ENCODE measurements at places on chromosomes 5 and 9.

GRCh38 chr9:83238871-83239640 is 176.1 kb upstream of the RASEF start:
- no peak for DNase-seq

- no peak for DNase-seq
These were observed 52.8 kb upstream of the RAI14 start for GRCh38 chr5:34603378-34603777.

- no peak for DNase-seq
These were observed 735 bp downstream of the ECPAS start for GRCh38 chr9:111483439-111483857.

- no peak for DNase-seq
These were observed 261.5 kb upstream of the PCSK5 start for GRCh38 chr9:75628952-75629351.

GRCh38 chr5:133285583-133286021 is 233.8 kb downstream of the HSPA4 start:
- DNase-seq: no peak

GRCh38 chr5:19240170-19240569 is 747.8 kb downstream of the CDH18 start:
- DNase-seq: no peak

- DNase-seq: no peak
These were observed 7.7 kb downstream of the CXCL14 start for GRCh38 chr5:135571066-135571609.

DNA sequence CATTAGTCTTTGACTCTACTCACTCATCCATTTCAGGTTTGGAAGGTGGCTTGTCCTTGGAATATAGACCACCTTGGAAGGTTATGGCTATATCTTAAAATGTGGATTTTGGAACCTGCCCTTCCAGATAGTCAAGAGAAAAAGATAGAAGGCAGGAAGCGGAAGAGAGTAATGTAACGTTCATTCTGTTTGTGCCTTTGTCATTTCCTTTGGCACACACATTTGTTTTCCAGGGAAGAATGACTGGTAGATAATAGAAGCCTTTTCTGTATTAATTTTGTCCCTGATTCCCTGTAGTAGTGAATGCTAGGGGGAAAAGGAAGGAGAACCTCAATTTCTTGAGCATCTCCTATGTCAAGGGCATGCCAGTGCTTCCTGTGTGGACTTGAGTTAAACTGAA is 54.7 kb downstream of the PPIC start:
- no peak for DNase-seq

DNA sequence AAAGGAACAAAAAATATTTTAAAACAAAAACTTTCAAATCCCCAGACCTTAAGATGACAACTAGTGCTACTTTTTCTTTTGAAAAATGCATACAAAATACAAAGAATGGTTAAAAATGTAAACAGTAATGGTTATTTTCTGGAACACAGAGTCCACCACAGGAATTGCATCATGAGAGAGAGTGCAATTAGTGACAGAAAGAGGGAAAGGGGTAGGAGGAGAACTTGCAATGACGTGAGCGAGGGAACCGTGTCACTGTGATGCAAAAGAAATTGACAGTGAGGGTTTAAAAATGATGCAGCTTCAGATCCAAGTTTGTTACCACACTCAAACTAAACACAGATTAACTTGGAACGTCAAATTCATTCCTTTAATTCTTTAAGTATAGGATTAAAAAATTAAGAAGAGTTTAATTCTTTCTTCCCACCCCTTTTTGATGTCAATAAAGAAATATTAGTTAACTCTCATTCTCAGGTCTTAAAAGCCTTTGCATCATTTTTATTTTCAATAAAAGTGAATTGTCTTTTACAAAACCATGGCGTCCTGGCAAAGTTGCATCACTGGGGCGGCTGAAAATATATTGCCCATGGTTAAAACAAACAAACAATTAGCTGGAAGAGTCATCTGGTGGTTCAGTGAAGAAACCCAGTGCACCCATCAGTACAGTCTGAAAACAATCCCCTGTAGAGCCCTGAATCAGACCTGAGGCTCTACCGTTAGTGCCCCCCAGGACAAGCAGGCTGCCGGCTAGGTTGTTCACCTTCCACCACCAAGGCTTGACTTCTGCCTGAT is 39.5 kb downstream of the MACROH2A1 start:
- DNase-seq: no peak

- DNase-seq: no peak
These were observed 704 bp upstream of the IL33 start for GRCh38 chr9:6214903-6215302.

DNA sequence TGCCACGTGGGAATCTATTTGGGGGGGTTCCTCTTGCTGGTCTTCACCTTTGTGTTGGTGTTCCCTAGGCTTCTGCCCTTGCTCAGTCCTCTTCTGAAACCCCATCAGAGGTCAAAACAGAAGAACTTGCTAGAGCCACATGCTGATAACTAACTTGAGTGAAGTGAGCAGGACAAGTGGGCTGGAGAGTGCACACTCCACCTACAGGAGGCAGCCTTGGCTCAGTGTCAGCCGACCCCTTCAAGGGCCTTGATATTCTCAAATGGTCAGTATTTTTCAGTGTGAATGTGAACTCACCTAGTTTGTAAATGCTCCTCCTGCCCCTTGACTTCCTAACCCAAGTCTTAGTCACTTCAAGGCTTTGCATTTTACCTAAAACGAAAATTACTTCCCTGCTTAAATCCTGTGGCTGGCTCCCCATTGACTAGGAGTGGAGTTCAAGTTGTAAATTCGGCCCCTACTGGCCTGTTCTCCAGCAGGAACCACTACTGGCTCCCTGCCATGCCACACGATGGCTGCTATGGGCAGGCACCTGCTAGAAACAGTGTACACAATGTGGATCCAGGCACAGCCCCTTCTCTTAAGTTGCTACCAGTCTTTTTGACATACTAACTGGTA is 3.6 kb upstream of the SLC1A3 start:
- no peak for DNase-seq

- no peak for DNase-seq
These were observed 1962.3 kb upstream of the CDH6 start for GRCh38 chr5:29231154-29231553.

DNA sequence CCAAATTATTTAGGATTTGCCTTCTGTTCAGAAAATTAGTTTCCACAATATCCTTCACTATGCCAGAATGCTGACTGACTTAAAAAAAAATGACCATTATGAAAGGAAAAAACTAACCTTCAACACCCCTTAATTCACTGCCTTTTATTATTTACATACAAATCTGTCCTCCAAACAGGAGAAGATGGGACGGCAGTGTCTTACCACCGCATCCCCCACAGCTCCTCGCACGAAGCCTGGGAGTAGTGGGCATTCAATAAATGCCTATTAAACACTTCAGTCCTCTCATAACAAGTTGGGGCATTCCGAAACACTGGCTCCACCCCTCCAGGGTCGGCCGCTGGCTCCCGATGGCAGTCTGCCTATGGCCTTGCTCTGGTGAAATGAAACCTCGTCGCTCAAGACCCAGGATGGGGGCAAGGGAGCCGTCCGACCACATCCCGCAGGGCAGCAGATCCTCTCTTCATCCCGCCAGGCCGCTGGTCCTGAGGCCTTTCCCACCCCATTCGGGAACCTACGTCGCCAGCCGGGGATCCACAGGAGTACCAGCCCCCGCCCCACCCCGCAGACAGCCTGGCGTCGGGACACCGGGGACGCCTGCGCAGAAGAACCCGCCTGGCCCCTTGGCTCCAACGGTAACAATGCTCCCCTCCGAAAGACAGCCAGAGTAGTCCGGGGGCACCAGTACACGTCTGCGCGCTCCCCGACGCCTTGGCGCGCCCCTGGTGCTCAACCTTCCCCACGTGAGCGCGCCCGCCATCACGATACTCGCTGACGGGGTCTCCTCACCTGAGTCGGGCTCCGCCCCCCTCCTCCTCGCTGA is 613 bp downstream of the ZBTB5 start:
- peak; percentile 75 for DNase-seq

DNA sequence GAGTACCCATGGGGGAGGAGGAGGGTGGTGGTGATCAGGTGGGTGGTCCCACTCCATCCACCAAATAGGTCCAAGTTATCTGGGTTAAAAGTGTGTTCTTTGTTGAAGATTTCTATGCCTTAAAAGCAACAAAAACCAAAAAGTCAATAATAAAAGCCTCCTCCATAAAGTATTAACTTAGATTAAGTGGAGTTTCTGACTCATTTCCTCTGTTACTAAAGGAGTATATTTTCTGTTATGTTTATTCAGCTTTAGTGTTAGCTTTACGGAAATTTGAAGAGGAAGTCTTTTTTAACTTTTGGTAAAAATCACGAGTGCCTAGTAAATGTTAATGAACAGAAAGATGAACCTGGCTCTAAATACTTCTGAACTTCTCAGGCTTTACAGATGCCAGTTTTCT is 17.8 kb downstream of the FBXO38 start:
- DNase-seq: no peak

DNA sequence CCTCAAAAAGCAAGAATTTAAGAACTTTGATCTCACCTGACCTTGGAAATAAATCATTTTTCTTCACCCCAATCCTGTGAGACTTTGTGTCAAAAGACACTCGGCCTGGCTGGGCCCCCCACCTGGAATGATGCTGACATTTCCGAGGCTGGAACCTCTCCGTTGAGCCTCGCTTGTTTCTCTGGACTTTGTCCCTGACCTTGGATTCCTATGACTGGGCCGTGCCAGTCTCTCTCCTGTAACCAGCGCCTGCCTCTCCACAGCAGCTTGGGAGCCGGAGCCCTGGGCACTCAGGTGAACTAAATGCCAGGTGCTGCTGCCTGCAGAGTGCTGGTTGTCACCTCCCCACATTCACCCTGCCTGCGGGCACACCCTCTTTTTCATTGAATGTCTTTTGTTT is 62.7 kb downstream of the RETREG1 start:
- DNase-seq: no peak

GRCh38 chr5:90440644-90441043 is 31.1 kb upstream of the CETN3 start:
- no peak for DNase-seq

DNA sequence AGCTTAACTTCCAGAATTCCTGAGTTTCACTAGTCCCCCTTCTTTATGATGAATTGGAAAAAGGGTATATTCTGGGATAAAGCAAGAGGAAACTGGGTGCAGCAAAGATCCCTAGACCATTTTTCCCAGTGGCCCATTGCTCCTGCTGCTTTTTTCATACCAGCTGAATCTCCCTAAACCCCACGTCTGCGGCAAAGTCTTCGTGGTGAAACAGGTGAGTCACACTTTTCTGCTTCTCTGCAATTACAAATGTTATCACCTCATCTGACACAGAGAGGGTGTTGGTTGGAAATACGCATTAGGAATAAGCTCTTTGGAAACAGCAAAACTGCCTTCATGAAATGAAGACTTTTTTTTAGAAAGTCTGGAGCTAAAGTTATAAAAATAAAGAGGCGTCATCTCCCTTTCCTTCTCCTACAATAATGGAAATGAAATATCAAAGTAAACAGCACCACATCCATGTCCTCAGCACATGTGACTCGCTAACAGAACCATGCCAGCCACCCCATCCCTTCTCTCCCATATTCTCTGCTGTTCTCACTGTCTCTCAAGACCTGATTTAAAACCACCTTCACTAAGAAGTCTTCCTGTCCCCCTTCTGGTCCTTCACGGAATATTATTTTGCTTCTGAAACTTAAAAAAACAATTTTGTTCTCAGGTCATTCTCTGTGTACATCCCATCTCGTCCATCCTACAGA is 39.5 kb upstream of the GLRX start:
- peak; percentile 42 for DNase-seq

DNA sequence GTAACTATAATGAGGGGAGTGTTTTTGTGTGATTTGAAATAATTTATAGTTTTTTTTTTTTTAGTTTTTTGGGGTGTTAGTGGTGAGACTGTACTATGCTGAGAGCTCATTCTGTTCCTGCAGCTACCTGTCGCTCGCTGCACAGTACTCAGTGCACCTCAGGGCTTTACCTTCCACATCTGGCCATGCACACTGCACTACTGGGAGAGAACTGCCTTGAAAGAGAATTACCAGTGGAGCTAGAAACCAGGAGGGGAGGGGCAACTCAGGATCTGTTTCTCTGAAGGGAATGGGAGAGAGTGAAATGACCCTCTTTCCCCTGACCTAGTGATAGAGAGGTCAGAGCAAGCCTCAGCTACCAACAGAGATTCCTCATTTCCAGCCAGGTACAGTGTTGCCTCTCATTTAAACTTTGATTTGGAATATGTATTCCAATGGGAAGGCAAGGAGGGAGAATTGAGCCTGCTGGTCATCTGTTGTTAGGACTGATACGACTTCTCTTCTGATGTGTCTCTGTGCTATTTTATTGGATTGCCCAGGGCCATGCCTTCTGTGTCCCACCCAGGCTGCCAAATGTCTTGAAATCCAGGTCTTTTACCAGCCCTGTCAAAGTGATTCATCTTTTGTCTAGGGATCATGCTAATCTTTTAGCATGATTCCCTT is 8.9 kb downstream of the ATG10 start:
- no peak for DNase-seq

GRCh38 chr9:83154821-83155220 is 91.9 kb upstream of the RASEF start:
- DNase-seq: no peak

- no peak for DNase-seq
These were observed 8.6 kb downstream of the MFAP3 start for GRCh38 chr5:154047324-154047723.

DNA sequence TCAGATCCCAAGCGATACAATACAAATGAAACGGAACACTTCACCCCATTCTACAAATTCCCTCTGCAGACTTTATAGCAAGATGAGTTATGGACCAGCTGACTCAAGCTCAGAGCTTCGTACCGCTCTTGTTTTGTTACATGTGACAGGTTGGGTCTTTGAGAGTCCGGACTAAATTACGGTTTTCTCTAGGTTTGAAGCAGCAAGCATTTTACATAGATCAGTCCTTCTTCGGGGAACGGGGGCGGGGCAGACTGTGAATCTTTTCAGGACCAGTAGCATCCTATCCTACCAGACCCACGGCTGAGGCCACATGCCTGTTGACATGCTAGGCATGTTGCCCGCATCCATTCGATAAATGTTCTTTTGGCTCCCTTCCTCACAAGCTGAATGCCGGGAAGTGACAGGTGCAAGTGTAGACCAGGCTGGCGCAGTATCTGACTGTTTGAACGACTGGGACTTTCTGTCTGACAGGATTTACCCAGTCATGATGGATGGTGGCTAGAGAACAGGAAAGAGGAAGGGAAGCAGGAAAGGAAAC is 811.0 kb upstream of the GRAMD2B start:
- no peak for DNase-seq

GRCh38 chr5:90803876-90804275 is 245.3 kb downstream of the ADGRV1 start:
- no peak for DNase-seq

- DNase-seq: no peak
These were observed 14.8 kb downstream of the ODF2 start for GRCh38 chr9:128470560-128470959.

DNA sequence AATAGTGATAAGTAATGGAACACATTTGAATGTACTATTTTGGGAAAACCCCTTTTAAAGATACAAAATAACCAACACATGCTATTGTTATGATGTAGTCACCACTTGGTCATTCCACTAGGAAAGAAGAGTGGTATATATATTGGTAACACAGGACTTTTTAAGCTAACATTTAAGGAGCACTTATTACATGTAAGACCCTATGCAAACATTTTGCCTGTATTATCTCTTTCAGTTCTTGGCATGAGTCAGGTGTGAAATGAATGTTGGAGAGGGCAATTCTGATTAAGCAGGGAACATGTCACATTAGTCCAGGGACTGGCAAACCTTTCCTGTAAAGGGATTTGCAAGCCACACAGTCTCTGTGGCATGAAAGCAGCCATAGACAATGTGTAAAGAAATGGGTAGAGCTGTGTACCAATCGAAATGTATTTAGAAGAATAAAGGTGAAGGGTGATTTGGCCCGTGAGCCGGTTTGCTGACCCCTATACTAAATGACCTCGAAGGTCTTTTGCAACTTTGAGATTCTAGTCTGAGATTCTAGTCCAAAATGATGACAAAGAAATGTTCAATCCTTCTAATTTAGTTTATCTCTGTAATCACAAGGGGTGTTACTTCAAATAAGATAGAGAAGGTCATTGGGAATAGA is 15.3 kb downstream of the ABLIM3 start:
- no peak for DNase-seq
